ENCODE measurements at places on chromosomes 3 and 15.

- H3K4me3 ChIP-seq = no peak overlapping the region
- no peak for DNase-seq
- peaks cover 38% of the 10 kb centered on the region for H3K4me1 ChIP-seq
- H3K27ac ChIP-seq = no peak overlapping the region
Measured at GRCh38 chr3:43537225-43537624, 84.6 kb downstream of the ANO10 start.

DNA sequence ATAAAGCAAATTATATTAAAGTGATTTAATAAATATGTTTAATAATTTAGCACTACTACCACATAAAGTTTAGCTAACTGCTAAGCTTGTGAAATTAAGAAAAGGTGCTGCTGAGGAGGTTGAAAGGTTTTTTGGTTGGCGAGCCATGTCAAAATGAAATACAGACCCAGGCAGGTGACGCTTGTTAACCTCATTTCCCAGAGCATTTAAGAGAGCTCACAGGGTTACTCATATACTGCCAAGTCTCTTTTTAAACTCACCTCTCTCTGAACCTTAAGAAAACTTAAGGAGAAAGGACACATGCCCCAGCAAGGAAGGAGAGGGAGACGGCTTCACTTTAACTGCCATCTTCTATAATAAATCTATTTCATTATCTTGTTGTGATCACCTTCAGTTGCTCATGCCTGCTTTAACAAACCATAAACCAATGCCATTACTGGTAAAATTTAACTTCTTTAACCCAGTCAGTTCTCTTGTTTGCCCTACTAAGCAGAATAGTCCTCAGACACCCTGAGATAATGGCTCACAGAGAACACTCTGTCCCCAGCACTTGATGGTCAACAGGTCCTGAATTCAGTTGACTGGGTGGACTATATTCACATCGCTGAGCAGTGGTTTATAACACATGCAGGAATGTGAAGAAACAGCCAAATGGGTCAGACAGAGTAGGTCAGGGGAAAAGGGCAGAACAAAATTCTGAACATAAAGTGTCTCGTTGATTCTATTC lies 540.1 kb downstream of the UNC13C start:
- no peak for DNase-seq
- no peaks in the 10 kb centered on the region for H3K27me3 ChIP-seq
- no peak overlapping the region for H3K27ac ChIP-seq
- H3K4me1 ChIP-seq = no peaks in the 10 kb centered on the region
- no peaks in the 10 kb centered on the region for H3K36me3 ChIP-seq

GRCh38 chr15:96893159-96893906 lies 562.8 kb downstream of the NR2F2 start:
- H3K27me3 ChIP-seq = no peaks in the 10 kb centered on the region
- no peak overlapping the region for H3K4me3 ChIP-seq
- no peak overlapping the region for H3K27ac ChIP-seq
- no peaks in the 10 kb centered on the region for H3K36me3 ChIP-seq
- peaks cover 56% of the 10 kb centered on the region for H3K4me1 ChIP-seq

DNA sequence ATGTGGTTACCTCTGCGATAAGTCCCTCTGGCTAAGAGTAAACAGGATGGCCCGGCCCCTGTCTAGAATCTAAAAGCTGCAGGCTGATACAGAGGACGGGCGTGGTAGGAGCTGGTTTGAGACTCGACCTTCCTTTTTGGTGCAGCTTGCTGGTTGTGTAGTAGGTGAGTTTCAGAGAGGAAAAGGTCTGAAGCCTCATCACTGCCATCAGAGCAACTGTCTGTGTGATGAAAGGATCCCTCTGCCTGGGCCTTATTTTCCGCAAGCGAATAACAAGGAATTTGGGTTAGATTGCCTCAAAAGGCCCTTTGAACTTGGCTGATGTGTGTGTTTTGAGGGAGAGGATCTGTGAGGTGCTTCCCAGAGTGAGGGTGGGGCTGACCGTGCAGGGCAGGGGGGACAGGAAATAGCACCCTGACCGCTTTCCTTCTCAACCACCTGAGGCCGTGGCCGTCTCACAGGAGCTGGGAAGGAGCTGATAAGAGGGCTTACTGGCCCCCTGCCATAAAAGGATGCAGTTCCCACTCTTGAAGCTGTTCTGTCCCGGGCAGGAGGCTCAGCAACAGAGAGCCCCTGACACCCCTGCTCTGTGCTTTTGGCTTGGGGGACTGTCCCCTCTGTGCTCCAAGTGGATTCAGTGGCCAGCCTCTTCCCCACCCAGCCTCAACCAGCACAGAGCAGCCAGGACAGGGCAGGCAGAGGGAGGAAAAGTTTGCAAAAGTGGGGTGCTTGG lies 45.6 kb upstream of the TFRC start:
- DNase-seq = no peak
- H3K36me3 ChIP-seq = no peaks in the 10 kb centered on the region
- peaks cover 8% of the 10 kb centered on the region for H3K4me1 ChIP-seq

GRCh38 chr15:99409097-99409473 lies 156.7 kb upstream of the MEF2A start:
- no peak overlapping the region for H3K27ac ChIP-seq
- H3K4me1 ChIP-seq = no peaks in the 10 kb centered on the region
- no peaks in the 10 kb centered on the region for H3K36me3 ChIP-seq
- H3K27me3 ChIP-seq = no peaks in the 10 kb centered on the region
- H3K4me3 ChIP-seq = no peak overlapping the region
- DNase-seq = peak; percentile 63

- H3K36me3 ChIP-seq = peaks cover 2% of the 10 kb centered on the region
- H3K4me3 ChIP-seq = no peak overlapping the region
- no peak for DNase-seq
- H3K27me3 ChIP-seq = no peaks in the 10 kb centered on the region
- no peak overlapping the region for H3K27ac ChIP-seq
- peaks cover 5% of the 10 kb centered on the region for H3K4me1 ChIP-seq
Measured at GRCh38 chr3:47469616-47470015, 6.1 kb downstream of the SCAP start.

GRCh38 chr3:151933234-151933853 lies 59.9 kb downstream of the SUCNR1 start:
- H3K4me3 ChIP-seq = no peak overlapping the region
- H3K27me3 ChIP-seq = no peaks in the 10 kb centered on the region
- no peaks in the 10 kb centered on the region for H3K4me1 ChIP-seq
- no peak for DNase-seq

DNA sequence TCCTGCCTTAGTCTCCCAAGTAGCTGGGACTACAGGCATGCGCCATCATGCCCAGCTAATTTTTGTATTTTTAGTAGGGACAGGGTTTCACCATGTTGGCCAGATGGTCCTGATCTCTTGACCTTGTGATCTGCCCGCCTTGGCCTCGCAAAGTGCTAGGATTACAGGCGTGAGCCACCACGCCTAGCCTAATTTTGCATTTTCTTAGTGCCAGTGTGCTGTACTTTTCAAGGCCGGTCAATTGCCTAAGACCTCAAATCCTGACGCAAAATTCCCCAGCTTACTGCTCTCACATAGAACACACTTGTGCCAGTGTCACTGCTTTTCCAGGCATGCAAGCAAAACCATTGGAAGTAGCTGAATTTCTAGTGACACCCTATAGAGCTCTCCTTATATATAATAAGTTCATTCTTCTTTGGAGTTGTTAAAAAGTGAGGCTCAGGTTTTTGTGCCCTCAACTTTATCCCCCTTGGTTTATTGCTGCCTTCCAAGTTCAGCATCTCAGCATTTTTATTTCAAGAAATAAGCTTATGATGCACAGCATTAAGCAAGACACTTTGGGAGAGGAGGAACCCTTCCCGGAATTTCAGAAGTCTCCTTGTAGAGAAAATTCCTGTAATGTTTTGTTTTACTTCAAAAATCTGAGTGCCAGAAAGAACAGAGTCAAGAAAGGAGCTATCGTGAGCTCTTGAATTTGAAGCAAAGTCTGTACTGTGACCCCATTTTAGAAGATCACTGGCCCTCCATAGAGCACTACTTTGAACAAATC lies 93.2 kb downstream of the FILIP1L start:
- H3K4me1 ChIP-seq = no peaks in the 10 kb centered on the region
- no peaks in the 10 kb centered on the region for H3K36me3 ChIP-seq
- H3K4me3 ChIP-seq = no peak overlapping the region
- H3K27ac ChIP-seq = no peak overlapping the region

- DNase-seq = peak; percentile 59
- H3K27ac ChIP-seq = peak overlapping the region; percentile 88
- peak overlapping the region; percentile 92 for H3K4me3 ChIP-seq
- H3K4me1 ChIP-seq = peaks cover 35% of the 10 kb centered on the region
- peaks cover 57% of the 10 kb centered on the region for H3K27me3 ChIP-seq
Measured at GRCh38 chr15:96331945-96332636, 1.6 kb downstream of the NR2F2 start.

- no peaks in the 10 kb centered on the region for H3K27me3 ChIP-seq
- no peaks in the 10 kb centered on the region for H3K36me3 ChIP-seq
- no peaks in the 10 kb centered on the region for H3K4me1 ChIP-seq
- DNase-seq = no peak
- H3K27ac ChIP-seq = no peak overlapping the region
- H3K4me3 ChIP-seq = no peak overlapping the region
Measured at GRCh38 chr3:188062216-188062615, 91.7 kb upstream of the LPP start.

- no peak overlapping the region for H3K4me3 ChIP-seq
- no peak overlapping the region for H3K27ac ChIP-seq
- H3K4me1 ChIP-seq = peaks cover 5% of the 10 kb centered on the region
- H3K27me3 ChIP-seq = no peaks in the 10 kb centered on the region
- H3K36me3 ChIP-seq = no peaks in the 10 kb centered on the region
Measured at GRCh38 chr3:184814214-184814613, 2.2 kb downstream of the VPS8 start.

GRCh38 chr3:44248152-44248551 lies 6.5 kb downstream of the TOPAZ1 start:
- no peaks in the 10 kb centered on the region for H3K36me3 ChIP-seq
- H3K27ac ChIP-seq = no peak overlapping the region
- H3K4me1 ChIP-seq = no peaks in the 10 kb centered on the region
- peak; percentile 15 for DNase-seq

DNA sequence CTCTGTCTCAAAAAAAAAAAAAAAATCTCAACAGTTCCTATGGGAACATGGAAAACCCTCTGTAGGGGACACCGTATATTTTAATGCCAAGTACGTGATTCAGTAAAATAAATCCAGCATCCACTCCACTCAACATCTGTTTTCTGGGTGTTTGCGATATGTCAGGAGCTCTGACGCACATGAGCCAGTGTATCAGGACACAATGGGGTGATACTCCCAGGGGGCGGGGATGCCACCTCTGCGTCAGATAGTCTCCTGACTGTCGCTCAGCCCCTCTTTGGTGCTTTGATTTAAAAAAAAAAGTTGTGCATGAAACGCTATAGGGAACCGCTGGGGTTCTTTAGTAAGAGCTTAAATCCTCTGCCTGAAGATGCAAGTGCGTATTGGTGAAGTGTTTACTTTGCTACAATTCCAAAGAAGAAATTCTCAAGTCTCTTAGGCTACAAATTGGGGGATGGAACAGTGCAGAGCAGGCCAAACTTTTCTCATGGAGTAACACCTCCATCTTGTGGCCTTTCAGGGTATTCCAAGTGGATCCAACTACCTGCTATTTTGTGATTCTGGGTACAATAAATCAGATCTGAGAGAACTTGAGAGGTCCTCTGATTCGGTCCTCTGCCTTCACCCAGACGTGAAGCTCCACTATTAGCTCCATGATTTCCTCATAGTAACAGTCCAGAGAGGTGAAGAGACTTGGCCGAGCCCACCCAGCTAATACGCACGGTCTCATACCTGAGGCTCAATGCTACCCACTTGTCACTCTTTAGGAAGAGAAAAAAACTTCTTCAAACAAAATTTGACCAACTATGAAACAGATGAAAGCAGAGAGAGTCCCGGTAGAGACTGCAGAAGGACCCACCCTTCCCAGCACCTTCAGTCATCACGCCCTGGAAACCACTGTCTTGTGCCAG lies 9.3 kb upstream of the NR2E3 start:
- DNase-seq = peak; percentile 75
- no peak overlapping the region for H3K27ac ChIP-seq
- H3K4me1 ChIP-seq = peaks cover 8% of the 10 kb centered on the region
- no peaks in the 10 kb centered on the region for H3K27me3 ChIP-seq
- H3K36me3 ChIP-seq = no peaks in the 10 kb centered on the region

DNA sequence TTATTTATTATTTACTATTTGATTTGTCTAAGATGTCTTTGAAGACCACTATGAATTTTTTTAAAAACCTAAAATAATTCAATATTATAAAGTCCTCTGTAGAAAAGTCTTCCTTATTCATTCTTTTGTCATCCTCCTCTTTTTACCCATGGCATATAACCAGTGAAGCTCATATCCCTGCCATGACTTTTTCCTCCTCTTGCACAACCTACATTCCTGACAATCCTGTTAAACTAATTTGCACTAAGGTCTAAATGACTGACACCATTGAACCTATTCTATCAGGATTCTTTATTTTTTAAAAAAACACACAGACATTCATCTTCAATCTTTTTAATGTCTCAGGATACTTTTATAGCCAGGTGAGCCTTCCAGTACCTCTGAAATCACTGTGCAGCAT lies 159.9 kb upstream of the SLC2A2 start:
- no peak overlapping the region for H3K4me3 ChIP-seq
- no peak overlapping the region for H3K27ac ChIP-seq
- peaks cover 14% of the 10 kb centered on the region for H3K4me1 ChIP-seq
- H3K27me3 ChIP-seq = no peaks in the 10 kb centered on the region
- no peak for DNase-seq

DNA sequence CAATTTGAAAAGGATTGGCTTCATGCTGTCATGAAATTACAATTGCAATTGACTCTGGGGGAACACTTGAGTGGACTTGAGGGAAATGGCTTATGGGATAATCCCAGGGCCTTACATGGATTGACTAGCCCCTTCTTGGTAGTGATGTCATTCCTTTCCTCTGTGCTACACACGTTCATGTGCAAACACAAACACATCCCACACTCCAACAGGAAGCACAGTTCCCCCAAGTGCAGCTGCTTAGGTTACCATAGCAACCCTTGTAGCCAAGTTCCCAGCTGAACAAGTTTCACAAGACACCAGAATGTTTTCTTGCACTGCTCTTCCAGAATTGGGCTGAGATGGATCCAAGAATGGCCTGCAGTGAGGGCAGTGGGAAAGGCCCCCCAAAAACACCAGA lies 217.0 kb downstream of the ZNF621 start:
- peak; percentile 16 for DNase-seq
- no peak overlapping the region for H3K4me3 ChIP-seq
- no peaks in the 10 kb centered on the region for H3K36me3 ChIP-seq
- peaks cover 3% of the 10 kb centered on the region for H3K4me1 ChIP-seq
- no peak overlapping the region for H3K27ac ChIP-seq
- H3K27me3 ChIP-seq = no peaks in the 10 kb centered on the region

DNA sequence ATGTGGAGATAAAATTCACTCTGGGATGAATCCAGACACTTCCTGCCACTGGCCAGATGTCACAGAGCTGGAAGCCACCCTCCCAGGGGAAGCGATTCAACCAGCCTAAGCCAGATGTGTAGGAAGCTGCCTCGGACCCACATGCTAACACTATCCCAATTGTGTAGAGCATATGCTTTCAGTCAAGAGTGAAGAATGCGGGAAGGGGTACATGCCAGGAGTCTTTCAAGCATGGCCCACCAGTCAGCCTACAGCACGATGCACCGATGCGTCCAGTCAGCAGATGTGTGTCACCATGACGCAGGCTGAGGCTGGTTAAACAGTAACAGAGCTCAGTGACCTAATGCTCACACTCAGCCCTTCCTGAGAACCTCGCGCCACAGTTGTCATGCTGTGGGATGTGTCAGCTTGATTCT lies 38.8 kb upstream of the BNC1 start:
- H3K27me3 ChIP-seq = no peaks in the 10 kb centered on the region
- no peaks in the 10 kb centered on the region for H3K36me3 ChIP-seq
- H3K4me1 ChIP-seq = peaks cover 11% of the 10 kb centered on the region

Measured in neural progenitor cell (in vitro differentiated cells).